ENCODE measurements at places on chromosomes 4 and X.

DNA sequence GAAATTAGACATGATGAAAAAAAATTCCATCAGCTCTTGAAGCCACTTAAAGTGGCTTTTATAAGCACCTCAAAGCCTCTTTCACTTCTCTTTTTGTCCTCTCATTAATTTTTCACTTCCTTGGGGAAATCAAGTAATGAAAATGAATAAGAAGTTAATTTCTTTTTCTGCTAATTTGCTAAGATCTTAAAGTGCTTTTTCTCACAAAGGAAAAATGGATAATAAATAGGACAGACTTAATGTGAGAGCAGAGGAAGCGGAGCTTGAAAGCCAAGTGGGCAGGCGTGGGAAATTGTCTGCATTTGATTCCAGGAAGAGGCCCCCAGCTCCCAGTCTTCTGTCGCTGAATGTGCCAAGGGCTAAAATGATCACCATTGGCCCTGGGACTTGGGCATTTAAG is 28.6 kb downstream of the CDS1 start:
- no peak for DNase-seq

DNA sequence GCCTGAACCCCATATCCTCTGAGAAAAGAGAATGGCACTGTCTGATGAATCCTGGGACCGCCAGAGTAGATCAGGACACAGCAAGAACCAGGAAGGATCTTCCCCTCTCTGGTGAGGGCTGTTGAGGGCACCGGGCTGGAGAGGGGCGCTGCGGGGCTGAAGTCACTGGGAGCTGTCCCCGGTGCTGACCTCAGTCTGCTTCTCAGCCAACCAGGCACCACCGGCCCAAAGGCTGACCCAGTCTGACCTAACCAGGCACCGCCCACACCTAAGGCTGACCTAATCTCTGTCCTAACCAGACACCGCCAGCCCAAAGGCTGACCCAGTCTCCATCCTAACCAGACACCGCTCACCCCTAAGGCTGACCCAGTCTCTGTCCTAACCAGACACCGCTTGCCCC is 82.8 kb downstream of the CPZ start:
- no peak for DNase-seq

DNA sequence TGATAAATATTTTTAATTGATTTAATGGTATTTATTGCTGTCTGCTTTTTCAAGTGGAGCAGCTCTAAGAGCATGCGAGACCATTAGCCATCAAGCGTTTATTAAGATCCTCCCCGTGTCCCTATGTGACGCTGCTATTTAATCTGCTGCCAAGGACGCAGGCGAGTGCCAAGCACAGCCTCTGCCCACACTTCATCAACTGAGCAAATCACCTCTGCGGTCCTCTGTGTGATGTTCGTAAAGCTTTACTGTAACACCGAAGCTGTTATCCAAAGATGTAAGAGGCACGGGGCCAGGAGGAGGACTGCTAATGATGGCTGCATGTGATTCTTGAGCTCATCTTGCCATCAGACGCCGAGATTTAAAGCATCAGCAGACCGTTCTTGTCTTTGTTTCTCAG is 79.5 kb downstream of the STOX2 start:
- no peak for DNase-seq

- DNase-seq = no peak
Observed at GRCh38 chrX:129233786-129234185, 289.5 kb downstream of the SMARCA1 start.
